Esophagus muscularis mucosa (tissue), 4 donors: ENCODE measurements at places on chromosomes 7 and 10. TPM values are rescaled to one million over a fixed set of nuclear protein-coding genes. Genes with fewer than 3 reads are reported as not detected.

- no peak for DNase-seq
Measured at GRCh38 chr7:73811760-73812168, 19.0 kb upstream of the CLDN4 start.

The CYP26C1 gene
- total RNA-seq = 0.39 TPM

The MORN4 gene
- total RNA-seq = 11.5 TPM

The GIMAP2 gene
- total RNA-seq = 5.4 TPM

GRCh38 chr7:47354831-47355541 is 226.9 kb downstream of the TNS3 start:
- DNase-seq = no peak

- no peak for DNase-seq
Measured at GRCh38 chr10:124578231-124579010, 116.8 kb downstream of the LHPP start.

The PTF1A gene
- not detected for total RNA-seq

GRCh38 chr7:151592868-151593486 is 73.3 kb upstream of the RHEB start:
- DNase-seq = no peak

- no peak for DNase-seq
Measured at GRCh38 chr7:77837966-77838365, 39.4 kb downstream of the PHTF2 start.

DNA sequence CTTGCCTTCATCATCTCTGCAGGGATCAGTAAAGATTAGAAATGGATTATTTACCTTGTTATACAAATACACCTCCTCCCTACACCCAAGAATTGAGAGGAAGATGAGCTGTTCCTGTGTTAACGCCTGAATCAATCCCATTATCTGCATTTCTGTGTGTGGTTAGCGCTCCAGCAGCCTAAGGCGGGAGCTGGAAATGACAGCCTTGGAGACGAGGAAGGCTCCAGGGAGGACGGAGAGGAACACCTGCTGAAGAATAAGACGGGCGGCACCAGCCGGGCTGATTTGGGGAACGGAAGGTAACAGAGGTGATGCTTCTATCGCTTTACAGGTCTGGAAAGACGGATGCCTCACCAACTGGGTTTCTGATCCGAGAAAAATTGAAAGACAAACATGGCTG is 34.2 kb upstream of the DDC start:
- DNase-seq = no peak

DNA sequence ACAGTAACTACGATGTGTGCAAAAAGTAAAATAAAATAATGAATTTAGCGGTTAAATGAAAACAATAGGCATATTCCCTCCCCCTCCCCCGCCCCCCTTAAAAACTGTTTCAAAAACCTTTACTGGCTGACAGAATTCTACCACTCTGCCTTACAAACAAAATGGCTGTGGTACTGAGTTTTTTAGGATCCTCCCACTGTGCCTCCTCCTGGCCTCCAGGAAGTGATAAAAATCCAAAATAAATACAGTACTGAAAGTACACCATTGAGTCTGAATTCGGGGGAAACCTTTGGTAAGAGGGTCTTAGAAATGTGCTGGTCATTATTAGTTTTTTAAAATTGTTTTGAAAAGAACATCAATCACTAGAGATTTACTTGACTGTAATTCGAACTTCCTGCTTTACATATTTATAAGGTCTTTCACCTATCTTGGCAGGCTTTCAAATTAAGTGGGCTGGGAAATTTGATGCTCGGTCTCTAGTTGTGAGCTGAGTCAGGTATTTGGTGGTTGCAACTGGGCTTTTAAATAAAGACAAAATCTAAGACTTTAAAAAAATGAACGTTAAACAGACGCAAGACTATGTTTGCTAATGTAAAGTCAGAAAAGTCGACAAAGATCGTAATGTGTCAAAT is 32.5 kb upstream of the EPC1 start:
- DNase-seq = no peak

The ZDHHC6 gene
- total RNA-seq = 16.0 TPM
